ENCODE measurements at places on chromosomes 12 and 14.

GRCh38 chr12:63226792-63227463, 75.9 kb upstream of the AVPR1A start:
- no peak for DNase-seq

DNA sequence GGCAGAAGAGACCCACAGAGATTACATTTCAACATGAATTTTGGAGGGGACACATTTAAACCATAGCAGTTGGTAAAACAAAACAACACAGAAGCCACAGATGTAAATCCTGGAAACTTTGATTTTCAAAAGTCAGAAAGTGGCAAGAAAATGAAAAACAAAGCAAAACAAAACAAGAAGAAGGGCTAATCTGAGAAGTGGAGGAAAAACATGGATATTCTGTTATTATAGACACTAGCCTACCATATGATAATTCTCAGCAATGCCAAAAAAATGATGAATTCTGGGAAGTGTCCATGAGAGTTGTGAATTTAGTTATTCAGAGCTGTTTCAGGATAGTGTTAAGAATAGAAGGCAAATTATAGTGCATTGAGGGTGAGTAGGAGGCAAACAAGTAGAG, 192.3 kb downstream of the TRHDE start:
- DNase-seq = no peak

DNA sequence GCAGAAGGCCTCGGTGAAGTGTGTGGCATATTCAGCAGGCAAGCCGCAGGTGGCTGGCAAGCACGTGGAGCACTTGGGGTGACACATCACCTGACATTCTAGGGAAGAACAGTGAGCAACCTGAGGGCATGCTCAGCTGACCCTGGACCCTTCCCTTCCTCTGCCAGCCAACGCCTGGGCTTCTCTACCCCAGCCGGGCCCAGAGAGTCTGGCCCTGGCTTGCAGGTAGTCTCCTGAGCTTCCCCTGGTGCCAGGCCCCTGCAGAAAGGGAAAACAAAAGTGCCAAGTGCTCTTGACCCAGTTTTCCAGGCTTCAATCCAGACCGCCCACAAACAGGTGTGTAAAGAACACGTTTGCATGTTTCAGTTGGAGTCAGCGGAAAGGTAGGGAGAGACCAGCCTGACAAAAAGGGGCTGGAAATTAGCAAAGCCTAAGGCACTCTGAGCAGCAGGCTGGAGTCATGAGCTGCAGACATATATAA, 45.7 kb downstream of the PRKAB1 start:
- no peak for DNase-seq

DNA sequence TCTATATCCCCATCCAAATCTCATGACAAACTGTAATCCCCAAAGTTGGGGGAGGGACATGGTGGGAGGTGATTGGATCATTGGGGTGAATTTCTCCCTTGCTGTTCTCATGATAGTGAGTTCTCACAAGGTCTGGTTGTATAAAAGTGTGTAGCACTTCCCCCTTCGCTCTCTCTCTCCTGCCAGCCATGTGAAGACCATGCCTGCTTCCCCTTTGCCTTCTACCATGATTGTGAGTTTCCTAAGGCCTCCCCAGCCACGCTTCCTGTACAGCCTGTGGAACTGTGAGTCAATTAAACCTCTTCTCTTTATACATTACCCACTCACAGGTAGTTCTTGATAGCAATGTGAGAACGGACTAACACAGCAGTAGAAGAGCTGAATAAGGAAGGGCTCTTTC, 62.6 kb upstream of the VASH1 start:
- no peak for DNase-seq

DNA sequence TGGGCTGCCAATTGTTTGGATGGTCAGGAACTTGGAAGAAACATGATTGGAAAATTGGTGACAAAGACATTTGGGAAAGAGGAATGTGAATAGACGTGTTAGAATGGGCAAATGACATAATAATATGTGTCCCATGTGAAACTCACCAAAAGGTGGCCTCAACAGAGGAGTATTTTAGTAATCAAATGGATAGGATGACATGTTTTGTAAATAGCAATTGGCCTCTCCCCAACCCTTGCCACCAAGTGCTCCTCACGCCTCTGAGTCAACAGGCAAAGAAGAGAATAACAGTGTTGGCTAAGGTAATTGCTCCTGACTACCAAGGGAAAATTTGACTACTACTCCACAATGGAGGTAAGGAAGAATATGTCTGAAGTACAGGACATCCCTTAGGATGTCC, 81.4 kb downstream of the ATXN7L3B start:
- no peak for DNase-seq
